ENCODE measurements at places on chromosomes 16 and 17.
A peak's percentile ranks its signal among the peaks of the same experiment; 100 is the strongest.

DNA sequence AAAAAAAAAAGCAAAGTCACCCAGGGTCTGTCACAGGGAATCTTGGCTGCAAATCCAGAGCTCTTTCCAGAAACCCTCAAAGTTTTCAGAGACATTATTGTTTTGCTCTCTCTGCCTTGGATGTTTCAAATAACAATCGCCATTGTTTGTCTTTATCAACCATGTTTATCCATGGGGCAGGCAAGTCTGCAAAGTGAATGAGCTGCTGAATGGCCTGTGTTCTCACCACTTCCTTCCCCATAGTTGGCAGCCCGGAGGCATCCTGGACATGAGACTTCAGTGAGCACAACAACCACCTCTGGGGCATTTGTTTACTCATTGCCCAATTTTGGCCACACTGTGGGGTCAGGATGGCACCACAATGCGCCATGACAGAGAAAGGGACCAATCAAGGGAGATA is 53.1 kb upstream of the USP7 start:
- DNase-seq, result no peak

DNA sequence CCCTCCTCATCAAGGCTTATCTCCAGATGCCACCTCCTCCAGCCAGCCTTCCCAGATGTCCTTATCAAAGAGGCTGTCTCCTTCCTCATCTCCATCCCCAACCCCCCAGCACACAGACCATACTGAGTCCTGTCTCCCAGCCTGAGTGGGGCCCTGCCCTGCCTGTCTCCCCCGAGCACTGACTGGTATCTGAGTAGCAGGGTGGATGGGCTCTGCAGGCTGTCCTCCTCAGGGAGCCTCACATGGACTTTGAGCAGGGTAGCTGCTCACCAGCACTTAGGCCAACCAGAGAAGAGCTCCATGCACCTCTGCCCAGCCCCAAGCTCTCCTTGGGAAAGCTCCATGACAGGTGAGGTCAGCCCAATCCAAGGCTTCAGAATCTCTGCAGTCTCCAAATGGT is 20.0 kb upstream of the ITGA3 start:
- no peak for DNase-seq

DNA sequence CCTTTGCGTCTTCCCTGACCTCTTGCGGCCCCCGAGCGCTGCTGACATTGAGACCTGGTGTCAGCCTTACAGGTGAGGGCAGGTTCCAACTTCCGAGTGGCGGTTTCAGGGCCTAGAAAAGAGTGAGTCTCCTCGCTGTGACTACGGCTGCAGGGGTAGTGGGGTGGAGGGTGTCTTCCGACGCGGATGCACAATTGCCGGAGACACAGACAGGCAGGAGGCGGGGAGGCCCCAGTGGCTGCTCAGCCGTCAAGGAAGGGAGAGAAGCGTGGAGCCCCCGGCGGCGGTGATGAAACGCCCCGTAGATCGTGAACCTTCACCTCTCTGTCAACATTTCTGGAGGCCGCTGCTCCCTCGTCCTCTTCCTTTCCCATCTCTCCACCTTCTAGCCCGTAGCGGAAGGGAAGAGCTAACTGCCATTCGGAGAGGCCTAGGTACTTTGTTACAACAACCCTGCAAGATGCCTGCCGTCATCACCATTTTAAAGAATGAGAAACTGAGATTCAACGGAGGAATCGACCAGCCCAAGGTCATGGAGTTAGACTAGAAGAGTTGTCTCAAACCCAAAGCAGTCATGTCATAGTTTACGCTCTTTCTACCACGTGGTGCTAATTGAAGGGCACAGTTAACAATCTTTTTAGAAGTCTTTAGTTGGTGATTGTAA is 485 bp downstream of the DNAJA3 start:
- DNase-seq, result no peak

DNA sequence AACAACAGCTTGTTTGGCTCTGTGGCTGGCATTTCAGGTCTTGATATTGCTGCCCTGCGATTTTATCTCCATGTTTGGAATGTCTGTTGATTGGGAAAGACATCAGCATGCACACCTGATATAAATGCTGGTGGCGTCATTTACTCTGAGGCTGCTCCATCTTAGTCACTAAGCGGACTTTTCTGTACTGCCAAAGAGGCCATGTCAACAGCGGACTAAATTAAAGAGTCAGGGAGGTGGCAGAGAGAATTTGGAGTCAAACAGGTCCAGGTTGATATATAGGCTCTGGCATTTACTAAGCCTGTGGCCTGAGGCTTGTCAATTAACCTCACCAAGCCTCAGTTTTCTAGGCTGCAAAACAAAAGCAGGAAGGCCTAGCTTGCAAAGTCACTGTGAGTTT is 6.2 kb downstream of the RBFOX1 start:
- DNase-seq, result no peak

DNA sequence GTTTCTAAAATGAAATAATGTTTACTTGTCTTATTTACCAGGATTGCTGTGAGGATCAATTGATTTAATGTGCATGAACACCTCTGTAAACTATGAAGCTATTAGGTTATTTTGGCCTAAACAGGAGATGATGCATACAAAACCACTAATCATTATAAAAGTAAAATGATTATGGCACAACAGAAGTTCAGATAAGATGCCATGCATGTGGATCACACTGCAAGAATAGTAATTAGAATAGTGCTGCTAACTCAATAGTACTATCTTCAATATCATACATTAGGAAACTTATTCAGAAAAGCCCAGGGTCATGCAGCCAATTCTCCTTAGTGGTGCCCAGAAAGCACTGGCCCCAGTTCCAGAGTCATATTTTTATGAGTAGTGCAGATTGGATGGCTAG is 66.9 kb downstream of the TMEM100 start:
- DNase-seq, result no peak

GRCh38 chr17:34081269-34081668 is 173.8 kb upstream of the CCL2 start:
- no peak for DNase-seq

DNA sequence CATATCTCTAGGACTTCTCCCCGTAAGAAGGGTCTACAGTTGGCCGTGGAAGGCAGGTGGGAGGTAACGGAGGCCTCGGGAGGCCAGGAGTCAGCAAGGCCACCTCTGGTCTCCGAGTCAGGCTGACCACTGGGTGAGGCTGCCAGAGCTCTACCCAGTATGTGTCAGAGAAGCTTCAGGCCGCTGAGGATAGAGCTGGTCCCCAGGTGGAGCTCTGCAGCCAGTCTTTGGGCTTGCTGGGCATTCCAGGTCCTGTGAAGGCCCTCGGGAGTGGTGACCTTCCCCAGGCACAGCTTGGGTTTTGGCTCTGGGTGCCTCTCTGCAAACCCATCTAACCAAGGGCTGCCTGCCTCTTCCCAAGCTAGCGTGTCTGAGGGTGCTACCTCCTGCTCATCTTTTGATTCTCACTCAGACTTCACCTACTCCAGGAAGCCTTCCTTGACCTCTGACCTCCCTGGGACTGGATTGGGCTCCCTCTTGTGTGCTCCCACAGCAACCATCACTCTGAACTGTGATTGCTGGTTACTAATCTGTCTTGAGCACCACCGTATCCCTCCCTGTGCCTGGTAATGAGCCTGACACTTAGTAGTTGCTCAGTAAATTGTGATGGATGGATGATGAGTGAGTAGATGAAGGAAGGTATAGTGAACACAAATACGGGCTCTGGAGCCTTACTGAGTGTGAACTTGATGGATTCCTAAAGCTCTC is 22.3 kb downstream of the RHBDL3 start:
- no peak for DNase-seq

DNA sequence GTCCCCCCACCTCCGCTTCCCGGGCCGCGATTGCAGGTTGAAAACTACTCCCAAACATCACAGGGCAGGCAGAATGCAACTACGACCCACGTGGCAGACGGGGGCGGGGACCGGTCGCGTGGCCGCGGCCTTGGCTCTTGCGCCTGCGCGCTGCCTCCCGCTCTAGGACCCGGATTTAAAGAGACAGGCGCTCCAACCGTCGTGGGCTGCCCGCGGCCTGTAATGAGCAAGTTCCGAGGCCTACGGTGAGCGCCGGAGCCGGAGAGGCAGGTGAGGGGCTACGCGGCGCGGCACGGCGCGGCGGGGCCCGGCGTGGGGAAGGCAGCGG is at the start of gene LIG3:
TSS of gene LIG3 (plus strand) at position 160 of the 328 bp plus-strand sequence. CDS start 2,494 bp downstream, outside the sequence.
- DNase-seq, result peak; percentile 94

DNA sequence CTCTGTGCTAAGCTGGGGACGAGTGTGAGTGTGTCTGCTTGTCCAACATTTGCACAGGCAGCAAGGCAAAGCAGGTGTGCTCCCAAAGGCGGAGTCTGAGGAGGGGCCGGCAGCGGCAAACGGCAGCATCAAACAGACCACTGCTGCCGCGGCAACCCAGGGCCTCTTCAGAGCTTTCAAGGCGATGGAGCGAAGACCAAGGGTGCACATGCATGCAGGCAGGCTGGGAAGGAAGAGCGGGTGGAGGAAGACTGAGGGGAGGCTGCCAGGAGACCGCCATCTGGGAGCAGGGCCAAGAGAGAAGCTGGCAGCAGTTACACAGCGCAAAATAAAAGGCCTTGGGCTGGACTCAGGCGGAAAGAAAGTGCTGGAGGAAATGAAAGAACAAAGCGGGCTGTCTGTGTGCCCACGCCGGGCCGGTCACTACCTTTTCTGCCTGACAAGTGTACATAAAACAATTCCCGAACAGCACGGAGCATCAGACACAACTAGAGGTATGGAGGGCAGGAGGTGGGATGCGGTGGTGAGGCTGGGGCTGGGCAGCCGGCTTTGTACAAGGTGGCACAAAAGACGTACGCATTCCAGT is 8.5 kb downstream of the TIMM22 start:
- DNase-seq, result no peak

DNA sequence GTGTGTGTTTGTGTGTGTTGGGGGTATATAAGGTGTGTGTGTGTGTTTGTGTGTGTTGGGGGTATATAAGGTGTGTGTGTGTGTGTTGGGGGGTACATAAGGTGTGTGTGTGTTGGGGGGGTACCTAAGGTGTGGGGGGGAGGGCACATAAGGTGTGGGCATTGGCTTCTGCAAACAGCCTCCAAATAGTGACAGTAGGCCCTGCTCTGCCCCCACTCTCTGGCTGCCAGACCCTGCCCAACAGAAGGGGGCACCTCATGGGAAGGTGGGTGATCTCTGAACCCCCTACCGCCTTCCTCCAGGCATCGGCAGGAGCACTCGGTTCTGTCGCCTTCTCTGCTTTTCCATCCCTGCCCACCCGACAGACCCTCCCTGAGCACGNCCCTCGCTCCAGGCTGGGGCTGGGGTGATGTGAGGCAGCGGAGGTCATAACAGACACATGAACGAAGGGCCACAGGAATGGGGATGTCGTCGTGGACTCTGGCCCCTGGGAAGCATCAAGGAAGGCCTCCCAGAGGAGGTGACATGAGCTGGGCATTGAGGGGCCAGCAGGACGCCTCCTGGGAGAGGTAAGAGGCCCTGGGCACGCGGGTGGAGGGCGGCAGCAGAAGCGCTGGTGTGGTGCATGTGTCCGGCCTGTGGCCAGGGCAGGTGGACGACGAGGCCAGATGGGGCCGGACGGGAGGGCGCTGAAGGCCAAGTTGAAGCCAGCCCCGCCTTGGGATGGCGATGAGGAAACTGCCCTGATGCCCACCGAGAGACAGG is 136.6 kb upstream of the RPH3AL start:
- peak; percentile 52 for DNase-seq

GRCh38 chr16:21037736-21038135 is 112.9 kb downstream of the DNAH3 start:
- DNase-seq, result no peak

- no peak for DNase-seq
These were observed 228.5 kb downstream of the FOXL1 start for GRCh38 chr16:86806838-86807351.

- no peak for DNase-seq
These were observed 2.3 kb downstream of the BEAN1 start for GRCh38 chr16:66429290-66429962.

- DNase-seq, result no peak
These were observed 30.7 kb upstream of the CDRT4 start for GRCh38 chr17:15498107-15498506.

- DNase-seq, result no peak
These were observed 96.1 kb downstream of the C17orf67 start for GRCh38 chr17:56737421-56738161.

DNA sequence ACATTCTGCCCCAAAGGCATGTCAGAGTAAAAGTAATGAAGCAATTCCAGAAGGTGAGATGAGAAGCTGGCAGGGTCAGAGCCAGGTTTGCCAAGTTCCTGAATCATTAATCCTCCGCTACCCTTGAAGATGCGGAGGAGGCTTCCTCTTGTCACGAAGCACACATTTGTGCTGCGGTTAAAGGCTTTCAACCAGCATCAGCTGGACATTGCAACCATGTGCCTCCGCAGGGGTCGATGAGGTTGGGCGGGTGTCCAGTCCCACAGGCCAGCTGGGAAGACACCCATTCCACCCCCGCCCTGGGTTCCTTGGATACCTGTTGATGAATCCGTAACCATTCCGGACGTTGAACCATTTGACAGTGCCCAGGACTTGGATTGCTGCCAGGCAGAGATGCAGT is 1.3 kb downstream of the YBX2 start:
- peak; percentile 88 for DNase-seq

DNA sequence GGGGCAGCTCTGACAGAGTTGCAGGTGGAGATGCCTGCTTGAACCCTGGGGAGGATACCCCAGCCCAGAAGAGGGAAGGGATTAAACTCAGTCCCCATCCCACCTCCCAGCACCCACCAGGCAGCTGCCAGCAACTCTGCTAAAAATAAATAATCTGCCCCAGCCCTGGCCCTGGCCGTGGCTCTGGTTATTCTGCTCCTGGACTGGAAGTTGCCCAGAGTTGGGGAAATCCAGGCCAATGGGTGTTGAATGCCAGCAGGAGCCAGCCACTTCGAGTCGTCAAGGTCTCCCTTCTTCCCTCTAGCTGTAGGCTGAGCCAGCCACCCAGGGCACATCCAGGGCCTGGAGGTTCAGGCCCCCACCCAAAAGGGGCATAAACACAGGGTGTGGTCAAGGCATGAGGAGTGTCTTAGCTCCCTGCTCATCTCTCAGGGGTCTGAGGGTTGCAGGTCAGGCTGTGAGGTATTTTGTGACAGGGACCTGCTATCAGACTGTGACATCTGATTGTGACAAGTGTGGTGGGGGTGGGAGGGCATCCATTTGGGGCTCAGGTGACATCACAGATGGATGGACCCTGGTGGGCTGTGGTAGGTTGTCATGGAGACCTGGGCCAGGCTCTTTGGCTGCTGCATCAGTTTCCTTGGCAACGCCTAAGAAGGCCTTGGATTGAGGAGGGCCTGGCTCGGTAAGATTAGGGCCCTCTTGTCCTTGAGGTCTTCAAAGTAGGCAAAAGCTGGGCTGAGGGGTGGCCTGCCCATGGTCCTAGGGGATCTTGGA is 1.0 kb upstream of the RRAD start:
- DNase-seq, result peak; percentile 83

- peak; percentile 38 for DNase-seq
These were observed 8.1 kb upstream of the ABCA5 start for GRCh38 chr17:69335058-69335457.

DNA sequence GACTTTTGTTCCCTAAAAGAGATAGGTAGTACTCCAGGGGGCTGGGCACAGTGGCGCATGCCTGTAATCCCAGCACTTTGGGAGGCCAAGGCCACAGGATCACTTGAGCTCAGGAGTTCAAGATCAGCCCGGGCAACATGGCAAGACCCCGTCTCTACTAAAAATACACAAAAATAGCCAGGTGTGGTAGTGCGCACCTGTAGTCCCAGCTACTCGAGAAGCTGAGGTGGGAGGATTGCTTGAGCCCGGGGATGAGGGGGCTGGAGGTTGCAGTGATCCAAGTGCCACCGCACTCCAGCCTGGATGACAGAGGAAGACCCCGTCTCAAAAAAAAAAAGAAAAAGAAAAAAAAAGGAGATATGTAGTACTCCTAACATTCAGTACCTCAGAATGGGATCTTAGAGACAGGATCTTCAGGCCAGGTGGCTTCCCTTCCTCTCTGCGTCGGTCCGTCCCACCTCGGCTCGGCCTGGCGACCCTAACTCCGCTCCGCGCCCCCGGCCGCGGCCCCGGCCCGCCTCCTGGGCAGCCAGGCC is 89.6 kb downstream of the CDC27 start:
- no peak for DNase-seq

GRCh38 chr17:45942284-45942683 is 47.9 kb downstream of the MAPT start:
- peak; percentile 92 for DNase-seq
